NCI-H2081 treated with DMSO at 0.1 percent for 48 hours (cell line): ENCODE measurements at places on chromosomes 7 and 10.

- no peak for DNase-seq
Observed at GRCh38 chr10:8396675-8397074, 342.2 kb downstream of the GATA3 start.

GRCh38 chr10:78045237-78045636, 11.6 kb downstream of the RPS24 start:
- DNase-seq: no peak

DNA sequence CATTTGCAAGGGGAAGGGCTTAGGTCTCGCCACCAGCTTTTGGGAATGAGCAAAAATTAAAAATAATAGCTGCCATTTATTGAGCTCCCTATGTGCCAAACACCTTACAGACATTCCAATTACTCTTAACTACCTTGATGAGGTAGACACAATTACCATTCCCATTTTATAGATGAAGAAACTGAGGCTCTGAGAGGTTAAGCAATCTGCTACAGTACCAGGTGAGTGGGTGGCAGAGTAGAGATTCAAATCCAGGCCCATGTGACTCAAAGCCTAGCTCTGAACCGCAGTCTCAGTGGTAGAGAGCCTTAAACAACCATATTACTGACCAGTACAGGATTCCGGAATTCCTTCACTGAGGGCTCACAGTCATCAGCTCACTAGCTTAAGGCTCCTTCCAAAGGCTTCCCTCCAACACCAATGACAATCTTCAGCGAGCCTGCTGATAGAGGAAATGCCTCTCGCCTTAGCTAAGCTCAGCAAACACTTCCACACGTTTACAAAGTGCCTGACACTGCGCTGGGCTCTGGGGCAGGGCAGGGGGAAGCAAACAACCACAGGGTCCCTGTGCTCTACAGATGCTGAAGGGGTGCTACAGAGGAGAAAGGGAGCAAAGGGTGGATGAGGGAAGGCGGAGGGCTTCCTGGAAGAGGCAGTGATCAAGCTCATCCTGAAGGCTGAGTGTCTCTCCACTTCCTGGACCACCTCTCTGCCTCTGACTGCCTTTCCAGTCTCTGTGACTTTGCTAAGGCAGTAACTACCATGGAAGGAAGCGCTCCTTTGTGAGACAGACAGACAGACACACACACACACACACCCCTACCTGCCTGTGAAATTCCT, 7.4 kb downstream of the LRRC20 start:
- DNase-seq: no peak

DNA sequence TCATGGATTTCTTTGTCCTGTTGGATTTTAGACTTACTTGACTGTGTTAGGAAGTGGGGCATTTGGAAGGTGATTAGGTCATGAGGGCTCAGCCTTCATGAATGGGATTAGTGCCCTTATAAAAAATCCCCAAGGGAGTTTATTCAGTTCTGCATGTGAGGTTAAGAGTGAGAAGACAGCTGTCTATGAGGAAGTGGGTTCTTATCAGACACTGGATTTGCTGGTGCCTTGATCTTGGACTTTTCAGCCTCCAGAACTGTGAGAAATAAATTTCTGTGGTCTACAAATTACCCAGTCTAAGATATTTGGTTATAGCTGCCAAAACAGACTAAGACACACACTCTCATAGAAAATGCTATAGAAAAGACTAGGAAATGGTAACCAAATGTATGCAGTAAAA, 724.7 kb upstream of the FZD8 start:
- DNase-seq: no peak

DNA sequence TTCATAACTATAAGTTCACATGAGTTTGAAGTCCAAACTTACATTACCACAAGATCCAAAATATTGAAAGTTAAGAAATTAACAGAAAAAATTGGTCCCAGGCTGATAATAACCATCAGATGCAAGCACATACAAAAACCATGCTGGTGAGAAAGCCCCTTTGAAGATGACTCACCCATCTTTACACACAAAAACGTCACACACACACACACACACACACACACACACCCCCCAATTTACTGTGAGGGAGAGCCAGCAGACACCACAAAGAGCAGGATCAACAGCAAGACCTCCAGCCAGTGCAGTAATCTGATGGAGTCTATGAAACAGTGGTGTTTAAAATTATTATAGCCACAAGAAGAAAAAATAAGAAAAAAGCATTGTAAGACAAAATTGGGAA, 50.1 kb upstream of the DRGX start:
- DNase-seq: no peak

GRCh38 chr7:24715661-24716479, 41.4 kb downstream of the GSDME start:
- no peak for DNase-seq

DNA sequence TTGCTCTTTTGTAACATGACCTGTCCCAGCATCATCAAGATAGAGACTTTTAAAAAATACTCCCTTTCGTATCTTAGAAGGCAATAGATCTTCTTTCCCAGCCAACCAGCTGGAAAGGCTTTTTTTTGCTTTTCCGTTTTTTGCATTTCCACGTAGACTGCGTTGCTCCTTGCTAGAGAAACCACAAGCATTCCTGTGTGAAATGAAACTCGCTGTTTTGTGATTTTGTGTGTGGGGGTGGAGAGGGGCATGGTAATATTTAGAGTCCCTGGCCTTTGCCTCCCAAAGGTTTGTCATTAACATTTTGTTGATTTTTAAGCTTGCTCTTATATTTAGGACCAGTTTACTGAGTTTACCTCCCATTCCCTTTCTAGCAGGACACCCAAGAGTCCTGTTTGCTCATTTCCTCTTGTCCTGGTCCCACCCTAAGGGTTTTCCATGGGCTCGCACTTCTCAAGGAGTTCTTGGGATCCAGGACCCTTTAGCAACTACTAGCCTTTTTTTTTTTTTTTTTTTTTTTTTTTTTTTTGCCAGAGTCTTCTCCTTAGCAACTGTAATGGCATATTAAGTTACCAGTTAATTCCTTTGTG, 243.6 kb downstream of the BICC1 start:
- DNase-seq: no peak

DNA sequence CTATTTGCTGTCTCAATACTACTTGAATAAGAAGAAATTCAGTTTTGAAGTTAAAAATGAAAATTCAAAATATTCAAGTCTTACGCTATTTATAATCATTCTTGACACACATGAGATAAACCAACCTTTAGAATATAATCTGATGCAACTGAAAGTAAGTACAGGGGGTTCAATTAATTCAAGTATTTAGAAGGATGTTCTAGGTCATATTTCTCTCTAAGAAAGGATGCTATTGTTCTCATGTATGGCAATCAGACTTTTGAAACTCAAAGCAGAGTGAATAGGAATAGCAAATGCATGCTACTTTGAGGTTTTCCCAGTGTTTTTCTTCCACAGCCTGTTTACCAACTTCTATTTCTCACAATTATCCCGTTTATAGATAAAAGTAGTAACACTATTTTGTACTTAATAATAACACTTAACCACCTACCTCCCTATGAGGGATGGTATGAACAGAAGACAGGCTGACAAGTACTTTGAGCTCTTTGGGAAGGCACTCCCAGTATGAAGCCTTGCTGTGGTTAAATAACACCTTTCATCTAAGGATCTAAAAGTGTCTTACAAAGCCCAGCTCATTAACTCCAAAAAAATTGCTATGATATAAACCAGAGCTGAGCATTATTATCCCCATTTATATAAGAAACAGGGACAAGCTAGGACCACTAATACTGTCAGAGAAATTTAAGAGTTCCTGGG, 18.0 kb upstream of the SPOCK2 start:
- DNase-seq: no peak

- no peak for DNase-seq
Observed at GRCh38 chr10:7917736-7918135, 99.4 kb downstream of the TAF3 start.

- DNase-seq: no peak
Observed at GRCh38 chr10:102831322-102832071, 5.7 kb downstream of the CYP17A1 start.

DNA sequence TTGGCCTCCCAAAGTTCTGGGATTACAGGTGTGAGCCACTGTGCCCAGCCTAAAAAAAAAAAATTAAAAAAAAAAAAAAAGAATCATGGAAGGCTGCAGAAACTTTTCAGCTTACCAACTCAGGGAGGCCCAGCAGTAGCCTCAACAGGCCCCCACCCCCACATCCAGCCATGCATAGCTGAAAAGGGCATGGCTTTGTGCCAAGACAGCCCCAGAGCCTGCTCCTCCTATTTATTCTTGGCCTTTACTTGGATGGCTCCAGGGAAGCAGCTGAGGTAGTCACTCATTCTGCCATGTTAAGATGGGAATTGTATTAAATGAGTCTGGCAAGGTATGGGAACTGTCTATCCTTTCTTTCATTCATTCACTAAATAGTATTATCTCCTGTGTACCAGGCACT, 13.7 kb upstream of the CNNM2 start:
- no peak for DNase-seq

DNA sequence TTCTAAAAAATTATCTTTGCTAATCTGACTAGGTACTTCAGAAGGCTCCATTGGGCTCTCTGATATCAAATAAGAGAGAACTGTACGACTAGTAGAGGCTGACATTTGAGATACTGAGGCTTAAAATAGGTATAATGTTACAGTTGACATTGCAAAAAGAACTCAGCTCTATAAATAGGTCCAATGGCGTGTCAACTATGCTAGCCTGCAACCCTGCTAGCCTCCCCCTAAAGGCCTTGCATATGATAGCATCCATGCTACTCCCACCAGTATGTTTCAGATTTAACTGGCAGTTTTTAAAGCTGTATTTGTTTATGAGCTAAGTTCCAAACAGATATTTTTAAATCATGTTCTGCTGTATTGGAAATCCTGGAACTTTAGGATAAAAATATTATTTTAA, at the start of gene PPP1R3A:
Gene PPP1R3A (minus strand): TSS at position 64 of the 400 bp plus-strand sequence. CDS start 13 bp downstream, at position 51.
- DNase-seq: no peak

- DNase-seq: no peak
Observed at GRCh38 chr7:31896925-31897324, 173.3 kb downstream of the PDE1C start.

- DNase-seq: no peak
Observed at GRCh38 chr7:118232837-118233236, 8.3 kb downstream of the ANKRD7 start.

DNA sequence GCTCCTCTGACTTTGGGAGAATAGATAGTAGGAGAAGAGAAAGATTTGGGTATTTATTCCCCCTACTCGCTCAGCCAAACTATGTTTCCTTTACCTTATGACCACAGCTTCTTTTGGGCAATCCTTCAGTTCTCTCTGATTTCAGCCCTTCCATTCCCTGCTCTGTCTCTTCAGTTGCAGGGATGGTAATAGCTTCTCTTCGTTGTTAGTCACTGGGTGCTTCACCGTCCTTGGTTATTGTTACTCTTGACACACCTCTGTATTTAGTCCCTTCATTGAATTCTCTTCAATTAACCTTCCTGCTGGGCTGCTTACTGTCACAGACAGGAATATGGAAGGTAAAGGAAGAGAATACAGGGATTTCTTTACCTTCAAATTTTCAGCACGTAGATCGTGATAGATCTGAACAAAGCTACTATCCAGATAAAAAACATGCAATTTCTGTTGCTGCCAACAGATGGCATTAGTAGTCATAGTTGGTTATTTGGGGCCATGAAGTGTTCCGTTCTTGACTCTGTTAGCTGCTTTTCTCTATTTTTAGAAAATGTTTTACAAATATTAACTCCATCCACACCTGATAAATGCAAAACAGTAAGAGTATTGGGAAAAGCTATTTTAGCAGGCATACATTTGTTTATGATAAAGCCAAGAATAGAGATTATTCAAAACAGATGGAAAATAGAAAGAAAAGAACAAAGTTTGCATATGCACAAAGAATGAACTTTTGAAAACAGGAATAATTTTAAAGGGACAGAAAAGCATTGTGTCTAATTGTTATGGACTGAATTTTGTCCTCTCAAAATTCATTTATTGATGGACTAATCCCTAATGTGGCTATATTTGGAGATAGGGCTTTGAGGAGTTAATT, 14.0 kb upstream of the PTTG1IP2 start:
- DNase-seq: peak; percentile 63

- no peak for DNase-seq
Observed at GRCh38 chr7:832167-832967, at the start of gene SUN1. Gene SUN1 (plus strand): TSS chr7:832476. CDS start chr7:832525, 49 bp downstream.

DNA sequence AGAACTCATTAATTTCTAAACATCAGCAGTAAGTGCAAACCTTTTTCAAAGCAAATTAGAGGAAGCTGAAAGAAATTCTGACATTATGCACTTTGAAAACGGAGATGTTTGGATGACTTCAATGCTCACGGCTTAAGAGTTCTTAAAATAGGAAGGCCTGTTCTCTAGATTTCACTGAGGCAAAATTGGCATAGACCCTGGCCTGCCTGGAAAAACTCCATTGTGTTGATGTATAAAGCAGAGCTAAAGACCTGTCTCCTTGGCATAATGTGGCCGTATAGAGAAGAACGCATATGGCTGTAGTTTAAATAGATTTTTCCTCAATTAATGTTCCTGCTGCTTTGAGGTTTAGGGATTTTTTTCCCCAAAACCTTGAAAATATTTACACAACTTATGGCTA, 24.5 kb upstream of the AGMO start:
- DNase-seq: no peak

- DNase-seq: no peak
Observed at GRCh38 chr7:156487811-156488533, 152.6 kb upstream of the RNF32 start.

GRCh38 chr7:106729720-106730385, 68.9 kb upstream of the CCDC71L start:
- DNase-seq: no peak

DNA sequence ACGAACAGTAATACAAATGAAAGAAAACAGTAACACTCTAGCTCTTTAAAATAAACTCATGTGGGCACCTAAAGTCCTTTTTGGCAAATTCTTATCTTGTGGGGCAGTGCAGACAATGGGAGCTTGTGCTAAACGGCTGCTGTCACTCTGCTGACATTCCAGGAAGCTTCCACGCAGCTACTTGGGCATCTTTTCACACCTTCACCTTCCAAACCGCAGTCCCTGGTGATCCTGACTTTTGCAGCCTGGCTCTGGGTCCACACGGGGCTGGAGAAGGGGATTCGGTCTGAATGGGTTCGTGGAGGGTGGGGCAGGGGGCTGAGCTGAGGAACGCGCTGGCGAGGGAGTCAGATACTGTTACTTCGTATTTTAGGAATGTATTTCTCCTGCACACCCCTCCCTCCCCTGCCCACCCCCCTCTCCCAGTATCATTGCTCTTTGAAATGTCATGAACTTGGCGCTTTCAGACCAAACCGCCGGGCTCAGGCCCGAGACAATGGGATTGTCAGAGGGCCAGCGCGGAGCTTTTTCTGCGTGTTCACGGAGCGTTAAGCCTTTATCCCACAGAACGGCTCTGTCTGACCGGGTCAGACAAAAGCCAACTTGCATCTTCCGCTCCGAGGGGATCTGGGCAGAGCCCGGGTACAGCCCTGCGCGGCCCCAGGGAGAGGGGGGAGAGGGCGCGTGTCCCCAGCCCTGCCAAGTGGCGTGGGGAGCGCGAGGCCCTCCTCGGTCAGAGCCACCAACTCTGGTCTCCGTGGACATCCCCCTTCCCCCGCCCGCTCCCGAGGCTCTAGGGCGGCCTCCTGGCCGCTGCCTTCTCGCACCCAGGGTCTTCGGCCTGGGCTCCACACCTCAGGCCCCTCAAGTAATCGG, 76.7 kb upstream of the EN2 start:
- no peak for DNase-seq
